RPMI7951 (cell line): ENCODE measurements at places on chromosomes 5 and 9. TPM values are rescaled to one million over a fixed set of nuclear protein-coding genes. Genes with fewer than 3 reads are reported as not detected.
A peak's percentile ranks its signal among the peaks of the same experiment; 100 is the strongest.

- DNase-seq = no peak
Observed at GRCh38 chr5:57903458-57903857, 420.8 kb upstream of the ACTBL2 start.

DNA sequence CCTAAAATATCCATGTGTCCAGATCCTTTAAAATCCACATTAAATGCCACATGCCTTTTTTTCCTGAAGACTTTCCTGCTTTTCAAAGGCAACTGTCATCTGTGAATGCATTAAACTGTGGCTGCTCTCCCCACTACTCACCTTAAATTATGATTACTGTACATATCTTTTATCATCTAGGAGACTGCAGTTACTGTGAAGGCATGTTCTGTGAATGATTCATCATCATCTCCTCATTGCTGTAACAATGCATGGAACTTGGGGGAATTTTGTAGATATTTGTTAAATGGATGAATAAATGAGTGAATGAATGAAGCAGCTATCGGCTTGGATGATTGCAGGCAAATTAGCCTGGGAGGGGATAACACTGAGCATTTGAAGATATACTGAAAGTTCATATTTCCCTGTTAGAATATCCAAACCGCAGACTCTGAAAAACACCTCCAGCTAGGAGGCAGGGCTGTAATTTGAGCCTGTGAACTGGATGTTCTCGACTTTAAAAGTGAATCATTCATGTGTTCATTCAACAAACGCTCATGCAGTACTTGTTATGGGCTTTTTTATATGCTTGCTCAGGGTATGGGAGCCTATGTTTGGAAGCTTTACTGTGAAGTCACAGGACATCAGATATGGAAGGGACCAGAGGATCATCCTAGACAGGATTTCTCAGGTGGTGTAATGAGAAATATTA lies 519.2 kb downstream of the KIF4B start:
- DNase-seq = no peak

GRCh38 chr5:101102506-101102905 lies 199.4 kb upstream of the ST8SIA4 start:
- no peak for DNase-seq

GRCh38 chr9:88694625-88695024 lies 159.6 kb downstream of the NXNL2 start:
- DNase-seq = peak; percentile 90

GRCh38 chr5:60277941-60278340 lies 384.4 kb upstream of the PDE4D start:
- DNase-seq = no peak

DNA sequence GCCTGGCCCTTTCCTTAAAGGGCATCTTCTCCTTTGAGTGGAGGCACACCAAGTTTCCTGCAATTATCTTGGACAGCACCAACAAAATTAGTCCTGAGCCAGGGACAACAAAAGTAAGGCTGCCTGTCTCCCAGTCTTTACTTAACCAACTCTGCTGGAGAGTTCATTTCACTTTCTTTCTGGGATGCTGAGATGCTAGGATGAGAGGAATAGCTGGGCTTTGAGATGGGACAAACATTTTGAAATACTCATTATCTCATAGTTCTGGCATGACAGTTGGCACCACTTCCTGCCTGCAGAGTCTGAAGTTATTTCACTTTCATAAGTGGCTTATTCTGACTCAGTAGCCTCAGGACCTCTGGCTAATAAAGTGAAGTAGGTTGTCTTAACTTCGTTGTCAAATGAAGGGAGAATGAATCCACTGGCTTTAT lies 157.0 kb downstream of the C9orf152 start:
- DNase-seq = peak; percentile 99

DNA sequence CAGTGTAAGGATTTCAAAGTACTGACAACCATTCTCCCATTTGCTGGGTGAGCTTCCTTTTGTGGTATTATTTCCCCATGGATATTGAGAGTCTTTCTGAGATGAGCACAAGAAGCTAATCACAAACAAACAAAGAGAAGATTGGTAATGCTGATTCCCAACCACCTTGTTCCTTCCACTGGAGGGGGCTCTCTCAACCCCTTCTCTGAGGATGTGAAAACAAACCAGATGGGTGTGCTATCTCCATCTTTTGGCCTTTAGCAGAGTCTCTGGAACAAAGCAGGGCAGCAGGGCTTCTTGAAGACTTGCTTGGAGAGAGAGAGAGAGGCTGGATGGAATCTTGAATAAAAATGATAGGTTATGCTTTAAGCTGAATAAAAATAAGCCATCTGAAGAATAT lies 576.7 kb upstream of the ZNF462 start:
- DNase-seq = peak; percentile 85

GRCh38 chr9:34571481-34571810 lies 18.1 kb downstream of the CNTFR start:
- DNase-seq = no peak

- DNase-seq = no peak
Observed at GRCh38 chr9:117095081-117095480, 319.8 kb downstream of the ASTN2 start.

- DNase-seq = no peak
Observed at GRCh38 chr5:126972062-126972895, 58.1 kb downstream of the MARCHF3 start.

DNA sequence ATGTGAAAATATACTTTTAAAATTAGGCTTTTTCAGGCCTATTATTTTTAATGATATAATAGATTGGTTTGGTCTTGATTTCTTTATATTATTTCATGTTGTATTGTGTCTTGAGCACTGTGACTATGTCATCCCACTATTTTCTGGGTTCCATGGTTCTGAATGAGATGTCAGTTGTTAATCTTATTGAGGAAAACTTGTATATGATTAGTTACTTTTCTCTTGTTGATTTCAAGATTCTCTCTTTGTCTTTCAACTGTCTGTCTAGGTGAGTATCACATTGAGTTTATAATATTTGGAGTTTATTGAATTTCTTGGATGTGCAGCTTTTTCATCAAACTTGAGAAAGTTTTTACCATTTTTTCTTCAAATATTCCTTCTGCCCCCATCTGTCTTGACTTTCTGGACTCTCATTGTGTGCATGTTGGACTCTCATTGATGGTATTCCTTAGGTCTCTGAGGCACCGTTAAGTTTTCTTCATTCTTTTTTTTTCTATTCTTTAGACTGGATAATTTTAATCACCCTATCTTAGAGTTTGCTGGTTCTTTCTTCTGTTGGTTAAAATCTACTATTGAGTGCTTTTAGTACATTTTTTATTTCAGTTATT lies 175.8 kb downstream of the TMEM167A start:
- no peak for DNase-seq

- no peak for DNase-seq
Observed at GRCh38 chr9:81984928-81985327, 3.6 kb upstream of the SPATA31D1 start.

GRCh38 chr9:18240213-18240612 lies 233.7 kb upstream of the ADAMTSL1 start:
- DNase-seq = no peak

GRCh38 chr5:163916376-163916775 lies 411.0 kb downstream of the MAT2B start:
- no peak for DNase-seq

- DNase-seq = peak; percentile 19
Observed at GRCh38 chr9:137972988-137973470, 95.4 kb downstream of the CACNA1B start.

DNA sequence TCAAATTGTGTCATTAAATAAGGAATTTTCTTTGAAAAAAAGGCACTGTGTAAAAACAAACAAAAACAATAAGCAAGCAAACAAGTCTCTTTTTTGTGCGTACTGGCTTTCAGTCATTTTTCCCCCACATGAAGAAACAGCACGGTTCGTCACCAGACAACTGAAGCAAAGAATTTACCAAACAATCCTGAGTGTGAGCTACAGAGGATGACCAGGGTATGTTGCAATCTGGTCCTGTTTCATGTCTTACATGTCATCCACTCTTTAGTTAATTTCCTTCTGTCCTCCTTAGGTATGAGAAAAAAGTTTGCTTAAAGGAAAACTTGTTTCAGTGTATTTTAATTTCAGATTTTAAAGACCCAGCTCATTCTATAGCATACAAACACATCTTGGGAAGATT lies 1080.7 kb upstream of the NUDT12 start:
- DNase-seq = no peak

DNA sequence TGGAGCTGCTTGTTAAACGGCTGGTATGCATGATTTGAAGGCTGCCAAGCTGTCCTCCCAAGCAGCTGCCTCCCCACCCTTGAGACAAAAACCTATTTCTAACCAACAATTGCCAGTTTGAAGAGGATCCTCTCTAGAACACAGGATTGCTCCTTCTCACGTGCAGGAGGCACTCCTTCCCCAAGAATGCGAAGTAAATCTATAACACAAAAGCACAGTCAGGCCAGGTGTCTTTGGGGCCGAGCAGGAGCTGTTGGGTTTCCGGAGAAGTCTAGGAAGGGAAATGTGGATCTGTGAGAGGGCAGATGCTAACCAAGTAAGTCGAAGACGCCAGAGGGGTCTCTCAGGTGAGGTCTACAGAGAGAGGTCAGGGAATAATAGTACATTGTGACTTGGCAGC lies 35.4 kb upstream of the GNPDA1 start:
- no peak for DNase-seq

DNA sequence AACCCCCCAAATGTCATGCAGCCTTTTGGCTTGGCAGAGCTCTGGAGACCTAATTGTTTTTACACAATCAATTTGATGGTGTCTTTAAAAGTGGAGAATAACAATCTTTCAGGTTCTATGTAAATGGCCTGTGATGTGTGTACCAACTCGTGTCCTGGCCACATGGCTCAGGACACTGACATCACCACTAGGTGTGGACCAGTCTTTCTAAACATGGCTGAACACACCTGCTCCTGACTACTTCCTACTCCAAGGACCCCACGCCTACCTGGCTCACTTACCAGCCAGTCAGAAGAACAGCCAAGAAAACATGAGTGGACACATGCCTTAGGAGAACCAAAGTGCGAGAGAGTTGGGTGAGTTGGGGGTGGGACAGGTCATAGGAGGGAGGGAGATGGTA lies 71.2 kb downstream of the WDR41 start:
- DNase-seq = no peak

DNA sequence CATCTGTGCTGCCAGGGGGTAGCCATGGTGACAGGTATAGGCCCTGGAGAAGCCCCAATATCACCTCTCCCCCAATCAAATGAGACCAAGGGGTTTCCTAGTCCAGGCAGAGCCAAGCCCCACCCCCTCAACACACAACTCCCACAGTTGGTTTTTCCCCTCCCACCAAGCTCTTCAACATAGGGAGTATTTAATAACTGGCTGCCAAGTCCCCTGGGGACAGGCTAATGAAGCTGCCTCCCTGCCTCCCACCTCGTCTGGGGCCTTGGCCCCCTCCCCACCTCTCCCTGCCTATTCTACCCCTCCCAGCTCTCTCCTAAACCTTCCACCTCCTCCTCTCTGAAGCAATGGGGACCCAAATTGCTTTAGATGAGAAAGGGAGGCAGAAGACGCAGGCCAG lies 23.4 kb downstream of the CPLX2 start:
- DNase-seq = no peak

DNA sequence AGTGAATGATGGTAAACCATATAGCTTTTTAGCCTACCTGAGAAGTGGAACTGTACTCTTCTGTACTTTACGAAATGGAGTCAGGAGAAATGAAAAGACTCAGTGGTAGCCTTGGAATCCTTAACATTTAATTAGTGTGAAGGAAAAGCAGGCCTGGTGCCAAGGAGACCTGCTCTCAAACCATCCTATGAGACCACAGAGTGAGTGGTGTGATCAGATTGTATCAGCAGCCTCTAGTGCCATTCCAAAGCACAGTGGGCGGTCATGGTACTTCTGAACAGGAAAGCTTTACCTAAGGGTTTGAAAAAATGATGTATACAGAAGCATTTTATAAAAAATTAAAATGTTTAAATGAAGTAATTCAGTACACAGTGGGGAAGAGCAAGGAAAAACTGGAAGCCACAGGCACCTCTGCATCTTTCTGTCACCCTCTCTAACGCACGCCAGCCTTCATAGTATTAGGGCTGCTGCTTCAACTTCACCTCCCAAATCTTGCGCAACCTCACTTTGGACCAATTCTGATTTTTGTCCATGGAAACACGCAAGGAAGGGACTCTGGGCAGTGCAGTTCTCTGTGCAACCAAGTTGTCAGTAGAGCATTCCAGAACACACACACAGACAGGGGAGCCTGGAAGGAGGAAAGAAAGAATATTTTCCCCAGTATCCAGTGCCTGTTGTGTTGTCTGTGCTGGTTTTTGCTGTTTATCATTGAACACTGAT lies 203.7 kb downstream of the SH3GL2 start:
- DNase-seq = no peak

- DNase-seq = no peak
Observed at GRCh38 chr5:111535879-111536549, 23.7 kb upstream of the STARD4 start.

DNA sequence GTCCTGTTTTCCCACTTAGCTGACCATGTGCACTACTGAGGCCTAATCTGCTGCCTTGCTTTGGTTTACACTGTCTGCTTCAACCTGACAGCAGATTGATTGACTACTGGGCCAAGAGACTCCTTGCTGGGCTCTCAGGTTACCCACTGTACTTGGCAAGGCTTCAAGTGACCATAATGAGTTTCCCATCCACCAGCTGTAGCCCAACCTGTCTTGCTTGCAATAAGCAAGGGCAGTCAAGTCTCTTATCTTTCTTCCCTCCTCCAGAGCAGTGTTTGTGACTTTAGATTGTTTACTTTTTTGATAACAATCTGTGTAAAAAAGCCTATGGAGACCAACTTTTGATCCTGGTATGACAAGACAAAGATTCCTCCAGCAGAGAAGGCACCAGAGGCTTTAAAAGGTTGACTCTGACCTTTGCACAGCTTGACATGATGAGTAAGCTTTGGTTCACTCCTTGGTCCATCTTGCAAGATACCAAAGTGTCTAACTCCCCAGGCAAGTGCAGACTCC lies 912.3 kb upstream of the SEMA6A start:
- no peak for DNase-seq

The EDIL3 gene
- total RNA-seq = 45.8 and 58.4 TPM in 2 replicates

The PCDHGA4 gene
- 3.8 and 4.8 TPM in 2 replicates for total RNA-seq

The PCAT7 gene
- 0.29 and 0.36 TPM in 2 replicates for total RNA-seq

The MEIKIN gene
- total RNA-seq = not detected in 2 replicates

The CDX1 gene
- 0.24 and 0.98 TPM in 2 replicates for total RNA-seq

The CYLC2 gene
- total RNA-seq = not detected in 2 replicates

The INSYN2B gene
- total RNA-seq = 6.2 and 8.4 TPM in 2 replicates

The DAB2 gene
- 8.7 and 19.9 TPM in 2 replicates for total RNA-seq

The NR5A1 gene
- total RNA-seq = not detected in 2 replicates
